ENCODE measurements at places on chromosomes 6 and 20.
A peak's percentile ranks its signal among the peaks of the same experiment; 100 is the strongest.

- no peak for DNase-seq
Observed at GRCh38 chr6:45704056-45704800, 311.4 kb downstream of the CLIC5 start.

DNA sequence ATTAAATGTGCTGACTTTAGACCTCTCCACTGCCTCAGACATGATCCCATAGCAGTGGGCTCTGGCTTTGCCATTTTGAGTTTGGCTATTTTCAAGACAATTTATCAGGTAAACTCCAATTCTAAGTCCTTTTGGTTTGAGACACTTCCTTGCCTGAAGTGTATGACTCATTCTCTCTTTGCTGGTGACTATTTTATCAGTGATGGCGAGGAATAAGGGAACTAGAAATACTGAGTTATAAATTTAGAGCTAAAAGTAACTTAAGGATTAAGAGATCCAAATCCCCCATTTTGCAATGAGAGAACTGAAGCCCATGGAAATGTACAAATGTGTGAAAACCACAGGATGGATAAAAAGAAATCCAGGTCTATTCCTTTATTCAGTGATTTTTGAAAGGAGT is 30.9 kb upstream of the CD83 start:
- no peak for DNase-seq

DNA sequence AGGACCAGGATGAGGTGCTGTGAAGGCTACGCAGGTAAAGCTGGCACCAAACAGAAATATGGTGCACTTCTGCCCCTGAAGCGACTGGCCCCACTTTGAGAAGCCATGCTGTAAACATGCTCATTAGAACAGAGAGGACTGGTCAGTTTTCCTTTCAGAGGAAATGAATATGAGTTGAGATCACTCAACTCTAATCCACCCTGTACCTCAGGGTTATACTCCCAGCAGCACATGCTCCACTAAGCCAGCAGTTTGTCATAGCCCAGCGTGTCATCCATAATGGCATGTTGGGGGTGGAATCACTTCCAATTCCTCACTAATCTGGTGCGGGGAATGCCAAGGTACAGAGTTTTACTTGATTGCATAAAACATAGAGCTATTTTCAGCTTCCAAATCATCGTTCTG is 98.1 kb downstream of the HIVEP2 start:
- DNase-seq = no peak

GRCh38 chr6:24396824-24397223 is 5.9 kb upstream of the MRS2 start:
- no peak for DNase-seq

- DNase-seq = peak; percentile 46
Observed at GRCh38 chr20:37345339-37346235, at the start of gene SRC. Gene SRC (plus strand): TSS chr20:37346140. CDS start chr20:37384154, 38,014 bp downstream.

DNA sequence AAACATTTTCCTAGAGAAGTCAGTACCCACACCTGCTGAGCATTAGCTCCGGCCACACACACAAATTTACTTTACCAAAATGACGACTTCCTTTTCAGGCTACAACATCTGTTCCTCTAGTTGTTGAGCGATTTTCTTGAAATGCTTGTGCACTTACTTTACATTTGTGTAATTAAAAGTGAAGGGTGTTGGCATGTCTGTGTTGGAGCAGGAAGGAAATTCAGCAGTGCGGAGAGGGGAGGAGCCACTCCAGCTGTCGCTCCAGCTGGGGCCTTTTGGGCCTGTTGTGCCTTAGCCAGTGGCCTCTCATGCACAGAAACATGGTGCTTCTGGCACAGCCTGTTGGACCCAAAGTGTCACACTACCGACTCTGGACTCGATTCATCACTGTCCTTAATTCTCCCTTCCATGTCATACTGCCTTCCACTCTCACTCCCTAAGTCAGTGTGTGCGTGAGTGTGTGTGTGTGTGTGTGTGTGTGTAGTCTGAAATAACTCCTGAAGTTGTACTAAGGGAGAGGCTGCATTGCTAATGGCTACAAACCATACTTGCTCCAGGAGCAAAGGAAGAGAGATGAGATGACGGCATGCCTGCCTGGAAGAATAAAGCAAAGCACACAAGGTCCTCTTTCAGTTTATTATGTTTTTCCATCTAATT is 191.8 kb upstream of the ARG1 start:
- no peak for DNase-seq

DNA sequence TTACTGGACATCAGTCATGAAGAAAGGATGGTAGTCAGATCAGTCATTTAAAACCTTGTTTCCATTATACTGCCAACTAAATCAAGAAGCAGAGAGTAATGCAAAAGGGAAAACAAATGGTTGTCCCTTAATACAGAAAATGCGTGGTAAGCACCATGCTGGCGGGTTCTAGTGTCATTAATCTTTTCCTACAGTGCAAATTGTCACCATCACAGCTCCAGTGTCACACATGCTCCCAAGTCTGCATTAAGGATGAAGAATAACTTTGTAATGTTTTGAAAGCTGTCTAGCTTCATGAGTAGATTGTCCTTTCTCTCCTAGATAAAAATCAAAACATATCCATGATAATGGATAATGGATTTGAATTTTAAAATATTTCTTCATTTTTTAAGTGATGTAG is 735.6 kb downstream of the EPHA7 start:
- DNase-seq = no peak

DNA sequence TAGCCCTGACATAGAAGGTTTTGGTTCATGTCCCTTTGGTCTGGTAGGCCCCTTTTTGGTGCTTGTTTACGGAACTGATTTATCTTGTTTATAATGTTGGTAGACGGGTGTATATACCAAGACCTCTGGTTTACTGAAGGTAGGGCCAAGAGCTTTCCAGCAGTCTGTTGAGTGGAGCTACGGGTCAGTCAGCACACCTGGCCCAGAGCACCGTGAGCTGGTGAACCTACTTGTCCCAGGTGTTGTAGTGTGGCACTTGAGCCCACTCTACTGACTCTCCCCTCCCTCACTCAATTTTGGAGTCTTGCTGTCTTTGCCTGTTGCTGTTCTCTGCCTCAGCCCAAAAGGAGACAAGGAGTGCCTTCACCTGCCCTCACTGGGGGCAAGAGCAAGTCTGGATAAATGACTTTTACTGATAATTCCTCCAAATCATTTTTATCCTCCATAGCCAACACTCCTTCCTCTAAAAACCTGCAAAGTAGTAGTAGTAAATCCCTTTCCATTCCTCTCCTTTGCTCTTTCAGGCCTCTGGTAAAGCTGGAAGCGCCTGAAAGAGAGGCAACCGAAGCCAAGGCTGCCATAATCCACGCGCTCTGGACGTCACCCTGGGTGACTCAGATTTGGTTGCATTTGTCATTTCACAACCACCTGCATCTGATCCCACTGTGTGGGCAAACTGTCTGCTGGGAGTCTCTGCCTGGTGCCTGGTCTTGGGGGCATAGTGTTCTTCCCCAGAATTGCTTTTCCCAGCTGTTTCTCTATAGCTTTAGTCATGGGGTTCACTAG is 22.2 kb downstream of the RREB1 start:
- DNase-seq = no peak

- no peak for DNase-seq
Observed at GRCh38 chr6:17446713-17447112, 53.3 kb downstream of the CAP2 start.

GRCh38 chr6:89458704-89459103 is 25.8 kb downstream of the ANKRD6 start:
- no peak for DNase-seq

DNA sequence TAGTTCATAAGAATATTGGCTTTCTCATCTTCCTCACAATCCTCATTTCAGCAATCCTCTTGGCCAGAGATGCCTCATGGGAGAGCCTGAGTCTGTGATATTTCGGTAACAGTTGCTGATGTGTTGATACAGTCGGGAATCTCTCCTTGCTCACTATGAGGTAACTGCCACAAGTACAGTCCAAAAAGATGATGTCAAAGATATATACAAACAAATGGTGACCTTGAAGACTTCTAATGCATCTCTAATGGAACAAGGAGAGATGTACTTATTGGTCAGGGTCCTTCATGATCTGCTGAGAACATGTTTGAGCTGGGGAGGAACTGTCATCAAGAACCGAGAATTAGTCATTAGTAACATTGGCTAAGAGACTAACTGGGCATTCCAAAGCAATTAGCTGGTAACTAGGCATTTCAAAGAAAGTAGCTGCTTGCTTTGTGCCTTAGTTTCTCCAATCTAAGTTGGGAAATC is 56.1 kb downstream of the FILIP1 start:
- DNase-seq = no peak

DNA sequence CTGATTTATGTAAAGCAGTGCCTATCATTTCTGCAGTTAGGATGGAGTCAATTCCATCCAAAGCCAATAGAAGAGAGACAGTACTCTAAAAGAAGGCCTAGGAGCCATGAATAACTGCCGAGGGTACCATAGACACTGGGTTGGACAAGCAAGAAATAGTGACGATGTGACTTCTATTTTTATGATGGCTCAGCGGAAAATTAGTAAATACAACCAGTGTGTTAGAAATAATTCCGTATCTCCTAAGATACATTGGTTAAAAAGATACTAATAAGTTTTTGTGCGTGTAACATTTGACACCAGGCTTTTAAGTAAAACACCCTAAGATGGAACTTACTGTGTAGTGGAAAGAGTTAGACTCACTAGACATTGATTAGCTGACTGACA is 45.6 kb upstream of the MOXD1 start:
- no peak for DNase-seq

GRCh38 chr6:13838616-13839015 is 24.3 kb upstream of the MCUR1 start:
- DNase-seq = no peak

GRCh38 chr6:167559675-167560479 is 235.0 kb downstream of the TTLL2 start:
- DNase-seq = no peak

DNA sequence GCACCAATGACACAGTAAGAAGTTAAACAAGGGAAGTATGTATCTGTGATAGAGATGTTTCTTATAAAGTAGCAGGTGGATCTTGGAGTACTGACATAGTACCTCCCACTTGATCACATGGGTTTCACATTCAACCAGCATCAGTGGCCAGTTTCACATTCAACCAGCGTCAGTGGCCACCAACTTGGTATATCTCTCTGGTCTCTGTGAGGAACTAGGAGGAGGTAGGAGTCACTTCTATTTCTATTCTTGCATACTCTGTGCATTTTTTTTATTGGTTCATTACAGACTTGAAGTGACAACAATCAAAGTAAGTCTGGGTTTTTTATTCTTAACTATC is 200.3 kb upstream of the SIM1 start:
- DNase-seq = no peak

- DNase-seq = no peak
Observed at GRCh38 chr6:117326396-117326795, 61.0 kb downstream of the VGLL2 start.

DNA sequence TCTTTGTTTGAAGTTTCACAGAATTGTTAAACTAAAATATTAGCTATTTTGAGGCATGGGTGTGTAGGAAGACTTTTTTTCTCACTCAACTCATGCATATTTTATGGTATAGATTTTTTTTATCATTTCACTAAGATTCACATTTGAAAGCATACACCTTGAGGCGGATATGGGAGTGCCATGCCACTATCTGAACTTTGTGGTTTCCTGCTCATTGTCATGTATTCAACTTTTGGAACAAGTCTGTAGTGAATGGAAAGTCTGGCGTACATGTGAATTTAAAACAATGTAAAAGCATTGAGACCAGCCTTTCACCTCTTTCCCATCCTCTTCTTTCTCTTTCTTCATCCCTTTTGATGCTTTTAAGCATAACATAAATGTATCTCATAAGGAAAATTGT is 147.9 kb downstream of the TPBG start:
- DNase-seq = no peak

GRCh38 chr6:138004430-138005287 is 102.6 kb downstream of the PERP start:
- peak; percentile 11 for DNase-seq

- DNase-seq = no peak
Observed at GRCh38 chr6:50823094-50823920, 4.6 kb downstream of the TFAP2B start.

DNA sequence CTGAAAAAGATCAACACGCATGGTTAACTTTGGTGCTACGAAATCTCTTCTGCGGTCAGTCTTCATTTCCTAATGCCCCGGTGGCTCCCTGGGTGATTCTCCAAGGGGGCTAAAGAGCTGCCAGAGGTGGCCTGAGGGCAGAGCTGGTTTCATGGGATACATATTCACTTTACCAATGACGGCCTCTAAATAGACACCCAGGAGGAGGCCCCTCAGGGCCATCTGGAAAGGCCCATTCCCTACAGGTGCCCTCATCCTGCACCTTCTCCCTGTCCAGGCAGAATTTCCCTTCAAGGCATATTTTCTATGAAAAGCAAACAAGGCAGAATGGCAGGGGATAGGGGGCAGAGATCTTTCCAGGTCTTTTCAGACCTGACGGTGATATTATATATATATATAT is 12.5 kb downstream of the BNIP5 start:
- no peak for DNase-seq

DNA sequence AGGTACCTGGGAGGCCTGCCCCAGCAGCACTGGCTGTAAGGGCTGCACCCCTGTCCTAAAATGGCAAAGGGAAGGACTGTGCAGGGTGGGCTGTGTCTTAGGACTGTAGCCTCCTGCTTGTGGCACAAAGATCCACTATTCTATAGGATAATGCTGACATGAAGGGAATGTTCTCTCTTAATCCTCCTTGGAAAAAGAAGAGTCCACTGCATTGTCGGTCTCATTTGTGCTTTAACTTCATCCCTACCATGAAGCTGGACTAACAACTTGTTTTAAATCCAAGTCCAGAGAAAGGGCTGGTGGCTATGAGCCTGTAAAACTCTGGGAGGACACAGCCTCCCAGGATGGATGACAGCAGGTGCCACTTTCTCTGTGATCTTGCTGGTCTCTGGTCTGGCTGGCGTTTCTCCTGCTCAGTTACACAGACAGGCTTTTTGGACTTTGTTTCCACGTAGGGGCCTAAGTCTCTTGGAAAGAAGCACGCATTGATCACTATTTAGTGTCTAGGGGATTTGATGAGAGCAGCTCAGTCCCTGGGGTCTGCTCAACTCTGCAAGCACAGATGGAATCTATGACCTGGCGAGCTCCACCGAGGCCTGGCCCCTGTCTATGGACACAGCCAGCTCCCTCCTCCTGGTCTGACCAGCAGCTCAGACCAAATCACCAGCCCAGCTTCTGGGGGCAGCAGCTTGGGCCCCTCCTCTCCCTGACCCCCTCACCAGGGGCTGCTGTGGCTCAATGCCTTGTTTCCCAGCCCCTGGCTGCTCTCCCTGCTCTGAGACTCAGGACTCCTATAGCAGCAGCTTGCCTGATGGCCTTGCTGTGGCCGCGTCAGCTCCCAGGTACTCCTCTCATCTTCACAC is 4.8 kb downstream of the CST3 start:
- no peak for DNase-seq

DNA sequence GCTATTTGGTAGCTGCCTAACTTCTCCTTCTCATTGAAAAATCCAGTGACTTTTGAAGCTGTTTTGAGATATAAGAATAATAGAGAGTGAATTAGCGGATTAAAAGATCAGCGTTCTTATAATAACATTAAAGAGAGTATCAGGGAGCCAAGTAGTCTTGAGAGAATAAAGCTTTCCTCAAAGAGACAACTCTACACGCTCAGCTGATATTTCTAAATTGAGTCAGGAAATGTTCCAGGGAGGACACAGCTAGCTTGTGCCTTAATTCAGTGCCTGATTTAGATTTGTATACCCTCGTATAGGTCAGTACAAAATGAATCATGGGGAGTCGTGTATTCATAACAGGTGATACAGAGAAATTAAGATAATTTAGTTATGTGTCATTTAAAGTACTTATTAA is 75.1 kb upstream of the QKI start:
- DNase-seq = no peak

- DNase-seq = peak; percentile 65
Observed at GRCh38 chr6:24720131-24720603, 1.2 kb upstream of the C6orf62 start.

- no peak for DNase-seq
Observed at GRCh38 chr20:41064377-41064776, 35.8 kb downstream of the TOP1 start.

- DNase-seq = no peak
Observed at GRCh38 chr6:15020119-15020770, 225.6 kb upstream of the JARID2 start.
